ENCODE measurements at places on chromosomes 12 and 14.
A peak's percentile ranks its signal among the peaks of the same experiment; 100 is the strongest.

- no peak for DNase-seq
Observed at GRCh38 chr12:114863911-114864310, 179.9 kb upstream of the TBX3 start.

DNA sequence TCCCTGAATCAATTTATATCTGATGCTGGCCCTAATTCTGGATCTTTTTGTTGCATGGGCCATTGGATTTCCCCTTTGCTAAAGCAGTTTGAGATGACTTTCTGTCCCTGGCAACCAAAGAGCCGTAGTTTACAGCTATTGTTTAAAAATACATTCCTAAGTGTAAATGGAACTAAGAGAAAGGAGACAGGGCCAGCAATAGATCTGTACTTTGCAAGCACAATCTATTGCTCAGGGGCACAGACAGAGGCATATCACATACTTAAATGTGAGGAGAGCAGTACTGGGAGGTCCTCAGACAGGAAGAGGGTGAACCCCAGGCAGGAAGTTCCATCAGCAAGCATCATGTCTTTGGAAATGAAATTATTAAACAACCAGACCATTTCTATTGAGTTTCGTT is 126.6 kb downstream of the ZFP36L1 start:
- no peak for DNase-seq

DNA sequence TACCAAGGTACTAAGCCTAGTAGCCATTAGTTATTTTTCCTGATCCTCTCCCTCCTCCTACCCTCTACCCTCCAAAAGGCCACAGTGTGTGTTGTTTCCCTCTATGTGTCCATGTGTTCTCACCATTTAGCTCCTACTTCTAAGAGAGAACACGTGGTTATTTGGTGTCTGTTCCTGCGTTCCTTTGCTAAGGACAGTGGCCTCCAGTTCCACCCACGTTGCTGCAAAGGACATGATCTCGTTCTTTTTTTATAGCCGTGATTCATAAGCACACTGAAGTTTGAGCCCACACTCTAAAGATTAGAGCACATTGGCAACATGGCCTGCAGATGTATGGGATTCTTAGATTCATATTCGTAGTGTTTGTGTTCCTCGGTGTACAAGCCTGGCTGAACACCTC is 8.1 kb upstream of the STX2 start:
- no peak for DNase-seq

DNA sequence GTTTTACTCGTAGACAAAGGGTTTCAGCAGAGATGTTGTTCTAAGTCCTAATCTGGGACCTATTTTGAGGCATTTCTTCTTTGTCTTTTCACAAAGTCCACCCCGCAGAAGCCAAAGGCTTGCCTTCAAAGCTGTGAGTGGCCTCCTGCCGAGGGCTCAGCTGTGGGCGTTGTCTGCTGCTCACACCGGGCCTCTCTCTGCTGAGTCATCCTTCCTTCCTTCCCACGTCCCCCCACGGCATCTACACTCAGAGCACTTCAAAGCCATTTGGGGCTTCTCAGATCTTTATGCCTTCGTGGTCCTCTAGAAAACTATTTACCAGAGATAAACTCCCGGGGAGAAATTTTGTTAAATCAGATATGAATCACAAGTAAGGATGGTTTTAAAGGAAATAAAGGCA is 115.9 kb upstream of the TMPO start:
- DNase-seq = peak; percentile 55

DNA sequence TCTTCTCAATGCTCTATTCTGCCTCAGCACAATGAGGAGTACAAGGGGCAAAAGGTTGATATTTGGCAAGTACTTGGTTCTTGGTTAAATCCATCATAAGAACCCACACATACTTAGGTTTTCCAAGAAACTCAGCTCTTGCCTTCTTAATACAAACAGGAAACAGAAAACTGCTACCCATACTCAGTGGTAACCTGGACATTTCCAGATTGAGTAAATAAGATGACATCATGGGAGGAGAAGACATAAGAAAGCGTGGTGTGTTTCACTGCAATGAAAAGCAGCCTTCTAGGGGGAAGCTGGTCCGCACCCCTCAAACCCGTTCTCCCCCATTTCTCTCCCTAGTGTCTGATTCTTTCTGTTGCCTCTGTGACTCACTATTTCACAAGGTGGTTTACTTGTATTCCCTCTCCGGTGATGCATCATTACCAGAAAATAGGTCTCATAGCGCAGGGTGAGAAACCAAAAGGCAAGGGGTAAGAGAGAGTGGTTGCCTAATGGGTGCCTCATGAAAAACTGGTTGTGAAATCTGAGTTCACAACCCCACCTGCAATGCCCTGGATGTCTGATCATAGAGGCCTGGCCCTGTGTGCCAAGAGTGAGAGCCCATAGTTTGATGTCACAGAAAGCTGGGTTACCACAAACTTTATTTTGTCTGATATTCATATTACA is 326.5 kb upstream of the TBX3 start:
- DNase-seq = no peak

- no peak for DNase-seq
Observed at GRCh38 chr12:33437598-33437997, 2.0 kb downstream of the SYT10 start.

GRCh38 chr12:109952160-109952858 is 43.9 kb downstream of the GIT2 start:
- no peak for DNase-seq
